CD4-positive, alpha-beta T cell (primary cell): ENCODE measurements at places on chromosomes 3 and 15.

GRCh38 chr3:52934630-52935530, 37.5 kb upstream of the STIMATE start:
- peak; percentile 25 for DNase-seq

DNA sequence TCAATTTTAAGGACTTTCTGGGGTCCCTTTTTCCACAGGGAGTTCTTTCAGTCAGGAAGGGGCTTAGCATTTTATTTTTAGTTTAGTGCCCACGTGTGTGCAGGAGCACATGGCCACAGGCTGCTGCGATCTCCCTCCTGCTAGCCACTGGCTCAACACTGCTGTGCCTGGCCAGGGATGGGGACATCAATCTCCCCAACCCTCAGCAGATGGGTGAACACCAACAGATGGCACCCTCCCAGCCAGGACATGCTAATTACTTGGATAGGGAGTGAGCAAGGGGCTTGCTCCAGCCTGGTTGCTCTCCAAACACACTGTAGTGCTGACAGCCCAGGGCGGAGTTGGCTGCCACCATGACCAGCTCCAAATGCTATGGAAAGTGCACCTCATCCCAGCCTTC, 7.4 kb upstream of the RIOX2 start:
- no peak for DNase-seq

- no peak for DNase-seq
Observed at GRCh38 chr15:38861108-38861507, 296.5 kb upstream of the RASGRP1 start.

GRCh38 chr15:76253691-76254473, 57.4 kb downstream of the ETFA start:
- DNase-seq = no peak

- no peak for DNase-seq
Observed at GRCh38 chr3:177487635-177488186, 290.4 kb upstream of the TBL1XR1 start.

GRCh38 chr3:69368129-69368741, 17.7 kb downstream of the FRMD4B start:
- no peak for DNase-seq

- no peak for DNase-seq
Observed at GRCh38 chr3:153372326-153372725, 210.3 kb downstream of the RAP2B start.

- DNase-seq = no peak
Observed at GRCh38 chr3:159600291-159600690, 388.3 kb upstream of the IL12A start.

- DNase-seq = no peak
Observed at GRCh38 chr3:148998715-148999423, 7.5 kb downstream of the GYG1 start.

- no peak for DNase-seq
Observed at GRCh38 chr3:36399933-36400332, 19.6 kb downstream of the STAC start.

GRCh38 chr3:28972921-28973320, 307.9 kb upstream of the RBMS3 start:
- no peak for DNase-seq

DNA sequence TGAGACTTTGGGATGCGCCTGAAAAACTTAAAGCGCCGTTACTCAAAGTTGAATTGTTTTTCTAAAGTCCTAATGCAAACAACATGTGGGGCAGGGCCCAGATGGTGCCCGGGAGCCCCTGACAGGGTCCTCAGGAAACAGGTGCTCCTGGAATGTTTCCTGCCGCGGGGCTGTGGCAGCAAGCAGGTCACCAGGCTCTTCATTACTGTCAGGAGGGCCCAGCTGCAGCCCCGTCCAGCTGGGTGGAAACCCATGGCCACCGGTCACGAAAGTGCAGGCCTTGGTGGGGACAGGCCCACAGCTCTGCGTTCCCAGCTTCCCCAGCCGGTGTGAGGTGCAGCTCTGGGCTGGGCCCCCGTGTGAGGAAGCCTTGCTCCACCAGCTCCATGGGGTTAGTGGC, 63.9 kb upstream of the GATA2 start:
- no peak for DNase-seq

DNA sequence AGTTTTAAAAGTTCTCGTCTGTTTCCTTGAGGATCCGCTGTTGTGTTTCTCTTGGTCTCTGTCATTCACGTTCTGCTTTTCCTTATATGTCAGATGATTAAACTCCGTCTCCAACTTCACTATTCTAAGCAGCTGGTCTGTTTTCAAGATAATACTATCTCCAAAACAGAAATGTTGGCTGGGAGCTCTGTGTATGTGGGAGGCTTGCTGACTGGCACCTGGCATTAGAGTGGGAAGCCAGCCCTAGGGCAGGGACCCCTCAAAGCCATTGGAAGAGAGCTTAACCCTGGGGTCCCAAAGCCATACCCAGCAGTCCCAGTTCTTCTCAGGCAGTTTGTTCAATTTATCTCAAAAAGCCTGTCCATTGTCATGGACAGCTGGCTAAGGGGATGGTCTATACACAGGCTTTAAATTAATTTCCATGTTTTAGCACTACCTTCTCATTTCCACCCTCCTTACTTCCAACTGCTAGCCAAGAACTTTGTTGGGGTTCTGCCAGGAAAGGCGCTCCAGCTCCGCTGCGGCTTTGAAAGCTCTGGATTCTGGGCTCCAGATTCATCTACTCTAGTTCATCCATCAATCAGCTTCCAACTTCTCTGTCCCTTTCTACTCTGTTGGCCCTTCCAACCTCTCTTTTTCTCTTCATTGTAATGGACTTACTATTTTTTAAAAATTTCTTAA, 9.2 kb downstream of the BTBD1 start:
- no peak for DNase-seq

- DNase-seq = no peak
Observed at GRCh38 chr15:84811151-84811550, 6.0 kb upstream of the ALPK3 start.

DNA sequence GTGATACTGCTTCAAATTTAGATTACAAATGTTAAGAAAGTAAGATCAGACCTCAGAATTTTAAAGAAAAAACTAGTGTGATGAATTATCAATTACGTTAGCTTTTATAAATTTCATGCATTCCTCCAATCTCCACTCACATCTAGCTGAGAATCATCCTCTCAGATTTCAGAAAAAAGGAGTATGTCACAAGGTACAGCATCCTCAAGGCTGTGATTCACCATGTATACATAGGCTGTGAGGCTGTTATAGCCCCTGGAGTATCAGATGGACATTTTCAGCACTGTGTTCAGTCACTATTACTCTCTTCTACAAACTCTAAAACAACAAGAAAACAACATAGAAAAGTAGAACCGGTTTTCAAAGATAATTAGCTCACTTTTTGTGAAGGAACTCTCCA, 214.4 kb downstream of the PCCB start:
- DNase-seq = no peak

GRCh38 chr15:97026781-97027180, 696.3 kb downstream of the NR2F2 start:
- no peak for DNase-seq
